ENCODE measurements at places on chromosomes 3 and 15.

DNA sequence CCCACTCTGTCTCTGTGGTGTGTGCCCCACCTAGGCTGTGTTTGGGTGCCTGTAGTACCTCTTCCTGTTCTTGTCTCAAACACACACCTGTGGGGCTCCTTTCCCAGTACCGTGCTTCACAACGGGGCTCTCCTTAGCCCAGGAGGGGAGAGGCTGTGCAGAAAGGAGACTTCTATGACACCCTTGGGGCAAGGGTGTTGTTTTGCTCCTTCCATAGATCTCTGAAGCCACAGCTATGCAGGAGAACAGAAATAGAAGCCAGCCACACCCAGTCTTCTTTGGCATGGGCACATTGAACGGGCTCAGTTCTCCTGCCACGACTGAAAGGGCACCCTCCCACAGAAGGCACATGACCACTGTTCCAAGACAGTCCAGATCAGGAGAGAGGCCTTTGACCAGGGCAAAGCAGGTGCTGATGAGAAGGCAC lies 74.3 kb downstream of the LIPC start:
- DNase-seq, result no peak

GRCh38 chr3:100386437-100387074 lies 14.3 kb downstream of the TOMM70 start:
- no peak for DNase-seq

DNA sequence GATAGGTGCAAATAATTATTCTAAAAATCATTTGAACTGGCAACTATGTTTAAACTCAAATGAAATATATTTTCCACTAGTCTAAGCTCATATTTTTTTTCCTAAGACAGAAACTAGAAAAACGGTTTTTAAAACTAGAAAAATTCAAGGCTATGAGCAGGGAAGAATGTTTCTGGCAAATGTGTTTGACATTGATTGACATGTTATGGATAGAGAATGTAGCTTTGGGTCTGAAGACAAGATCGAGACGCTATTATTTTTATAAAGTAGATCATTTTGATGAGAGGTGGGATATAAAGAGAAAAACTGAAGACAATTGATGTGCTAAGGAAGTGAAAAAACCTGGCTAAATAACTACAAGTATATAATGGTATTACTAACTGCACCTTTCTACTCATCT lies 415.2 kb downstream of the GABRB3 start:
- DNase-seq, result no peak

DNA sequence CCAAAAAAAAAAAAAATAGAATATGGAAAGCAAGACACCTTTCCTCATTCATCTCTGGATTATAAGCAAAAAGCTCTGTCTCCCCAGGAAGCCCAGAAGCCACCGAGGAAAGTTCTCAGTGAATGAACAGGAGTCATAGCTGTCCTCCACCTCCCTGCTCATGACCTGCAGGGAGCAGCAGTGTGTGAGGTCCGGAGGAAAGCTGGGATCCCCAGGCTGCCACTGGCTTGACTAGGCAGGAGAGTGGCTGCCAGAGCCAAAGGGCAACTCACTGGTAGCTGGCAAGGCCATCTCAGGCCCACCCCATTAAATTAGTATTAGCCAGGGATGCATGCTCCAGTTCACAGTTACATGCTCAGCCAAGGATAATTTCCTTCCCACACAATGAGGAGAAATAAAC lies 191.6 kb upstream of the STT3B start:
- DNase-seq, result no peak

- no peak for DNase-seq
These were observed 62.2 kb upstream of the PAQR5 start for GRCh38 chr15:69236505-69236904.
